ENCODE measurements at places on chromosomes 11 and 22.

- no peak for DNase-seq
Observed at GRCh38 chr11:130585545-130585944, 137.1 kb downstream of the ADAMTS15 start.

DNA sequence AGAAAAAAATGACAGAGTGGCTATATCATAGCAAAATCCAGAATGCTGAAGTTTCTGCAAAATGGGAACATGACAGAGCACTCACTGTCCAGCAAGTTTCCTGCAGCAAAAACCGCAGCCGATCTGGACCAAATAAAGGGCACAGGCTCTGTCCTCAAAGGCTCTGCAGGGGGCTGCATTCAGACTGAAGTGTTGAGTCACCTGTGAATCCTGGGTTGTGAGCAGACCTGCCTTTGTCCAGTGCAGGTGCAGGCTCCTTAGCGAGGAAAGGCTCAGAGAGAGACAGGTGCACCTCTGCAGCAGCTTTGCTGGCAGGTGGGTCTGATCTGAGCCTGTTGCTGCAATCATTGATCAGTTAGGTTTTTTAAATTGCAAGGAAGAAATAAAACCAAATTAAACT lies 29.3 kb upstream of the NFAM1 start:
- DNase-seq = peak; percentile 84

- DNase-seq = no peak
Observed at GRCh38 chr11:44814881-44815592, 88.3 kb downstream of the TSPAN18 start.

DNA sequence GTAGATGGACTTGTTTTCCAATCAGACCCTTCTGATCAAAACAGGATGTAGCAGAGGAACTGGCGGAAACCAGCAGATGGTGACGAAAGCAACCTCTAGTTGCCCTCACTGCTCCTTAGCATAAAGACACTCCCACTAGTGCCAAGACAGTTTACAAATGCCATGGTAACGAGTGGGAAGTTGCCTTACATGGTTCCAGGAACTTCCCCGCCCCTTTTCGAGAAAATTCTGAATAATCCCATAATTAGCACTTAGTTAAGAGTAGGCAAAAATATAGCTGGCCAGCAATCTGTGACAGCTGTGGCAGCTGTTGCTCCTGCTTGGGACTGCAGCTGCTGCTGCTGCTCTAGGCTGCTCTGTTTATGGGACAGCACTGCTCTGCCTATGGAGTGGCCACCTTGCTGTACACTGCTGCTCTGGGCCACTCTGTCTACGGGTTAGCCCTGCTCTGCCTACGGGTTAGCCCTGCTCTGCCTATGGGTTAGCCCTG lies 33.4 kb upstream of the SORL1 start:
- peak; percentile 17 for DNase-seq

GRCh38 chr11:46290598-46291309 lies 13.3 kb downstream of the CREB3L1 start:
- DNase-seq = no peak

DNA sequence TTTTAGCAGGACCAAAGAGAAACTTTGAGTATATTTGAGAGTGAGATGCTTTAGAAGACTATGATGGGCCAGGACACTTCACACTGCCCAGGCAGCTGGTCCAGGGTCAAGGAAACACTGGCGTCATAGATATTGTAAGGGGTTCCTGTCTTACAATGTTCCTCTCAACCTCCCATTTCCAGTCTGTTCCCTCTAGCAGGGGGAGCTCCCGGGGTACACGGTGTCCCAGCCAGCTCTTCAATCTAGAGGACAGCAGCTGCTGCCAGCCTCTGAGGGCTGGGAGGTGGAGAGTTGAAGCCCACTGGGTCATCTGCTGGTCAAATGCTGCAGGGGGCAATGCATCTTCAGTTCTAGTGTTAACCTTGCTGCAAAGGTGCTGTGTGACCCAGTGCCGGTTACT lies 40.7 kb upstream of the TIMP3 start:
- DNase-seq = no peak

DNA sequence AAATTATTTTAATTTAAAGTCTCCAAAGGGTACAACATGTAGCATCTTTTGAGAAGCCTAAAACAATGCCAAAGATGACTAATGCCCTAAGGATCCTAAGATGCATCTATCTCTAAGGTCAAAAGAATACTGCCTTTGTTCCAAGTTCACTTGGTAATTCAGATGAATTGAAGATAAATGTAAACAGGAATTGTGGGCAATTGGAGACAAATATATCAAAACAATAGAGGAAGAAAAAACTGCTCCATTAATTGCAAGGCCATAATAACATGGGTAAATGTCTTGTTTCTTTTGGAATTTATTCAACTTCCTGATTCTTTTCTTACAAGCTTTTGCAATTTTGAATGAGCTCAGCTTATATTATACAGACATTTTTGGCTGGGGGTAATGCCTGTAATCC lies 338.6 kb downstream of the TTC28 start:
- no peak for DNase-seq

DNA sequence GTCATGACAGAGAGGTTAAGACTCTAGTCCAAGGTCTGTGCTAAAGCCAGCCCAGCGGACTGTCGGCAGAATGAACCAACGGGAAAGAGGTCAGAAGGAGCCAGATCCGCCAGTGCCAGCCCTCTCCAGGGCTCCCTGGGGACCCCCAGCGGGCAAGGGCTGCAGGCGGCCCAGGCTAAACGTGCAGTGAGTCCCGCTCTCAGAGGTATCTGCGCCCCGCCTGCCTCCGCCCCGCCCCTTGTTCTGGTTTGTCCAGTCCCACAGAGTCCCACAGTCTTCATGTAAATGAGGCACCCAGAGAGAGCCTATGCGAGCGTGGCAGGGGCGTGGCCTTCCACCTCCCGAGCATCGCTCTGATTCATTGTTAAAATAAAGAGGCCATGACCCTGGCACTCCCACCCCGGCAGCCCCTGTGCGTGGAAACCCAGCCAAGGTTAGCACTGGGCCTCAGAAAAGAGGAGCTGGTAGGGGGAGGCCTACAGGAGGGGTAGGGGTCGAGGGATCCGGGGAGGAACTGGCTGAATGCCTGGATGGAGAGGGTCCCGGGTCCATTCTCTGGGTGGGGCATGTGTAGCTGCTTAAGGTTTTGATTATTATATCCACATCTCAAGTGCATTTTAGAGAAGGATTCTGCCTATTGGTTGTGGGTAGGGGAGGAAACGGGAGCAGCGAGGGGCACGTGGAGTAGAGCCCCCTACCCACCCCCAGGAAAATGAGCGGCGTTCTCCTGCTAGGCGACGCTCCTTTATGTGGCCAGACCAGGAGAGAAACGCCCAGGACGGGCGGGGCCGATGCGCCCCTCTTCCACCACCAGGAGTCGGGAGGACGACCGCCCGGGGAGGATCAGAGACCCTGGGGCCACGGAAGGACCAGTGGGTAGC lies at the start of gene TRIOBP:
Gene TRIOBP (plus strand): TSS at position 392 of the 881 bp plus-strand sequence. CDS start 4,318 bp downstream, outside the sequence.
- DNase-seq = peak; percentile 88

- no peak for DNase-seq
Observed at GRCh38 chr22:48857202-48857805, 970.4 kb downstream of the BRD1 start.

DNA sequence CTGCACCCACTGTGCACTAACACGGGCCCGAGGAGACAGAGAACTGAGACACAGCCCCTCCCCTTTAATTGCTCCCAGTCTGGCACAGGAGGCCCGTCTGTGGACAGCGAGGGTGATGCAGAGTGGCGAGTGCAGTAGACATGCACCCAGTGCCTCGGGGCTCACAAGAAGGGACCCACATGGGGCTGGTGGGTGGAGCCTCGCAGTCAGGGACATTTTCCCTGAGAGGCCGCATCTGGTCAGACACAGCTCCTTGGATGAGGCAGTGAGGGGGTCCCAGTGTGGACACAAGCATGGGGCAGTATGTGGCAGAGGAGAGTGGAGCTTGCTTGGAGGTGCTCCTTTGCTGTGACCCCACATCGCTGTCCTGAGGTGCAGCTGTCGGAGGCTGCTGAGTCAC lies 54.8 kb downstream of the SBF1 start:
- no peak for DNase-seq

DNA sequence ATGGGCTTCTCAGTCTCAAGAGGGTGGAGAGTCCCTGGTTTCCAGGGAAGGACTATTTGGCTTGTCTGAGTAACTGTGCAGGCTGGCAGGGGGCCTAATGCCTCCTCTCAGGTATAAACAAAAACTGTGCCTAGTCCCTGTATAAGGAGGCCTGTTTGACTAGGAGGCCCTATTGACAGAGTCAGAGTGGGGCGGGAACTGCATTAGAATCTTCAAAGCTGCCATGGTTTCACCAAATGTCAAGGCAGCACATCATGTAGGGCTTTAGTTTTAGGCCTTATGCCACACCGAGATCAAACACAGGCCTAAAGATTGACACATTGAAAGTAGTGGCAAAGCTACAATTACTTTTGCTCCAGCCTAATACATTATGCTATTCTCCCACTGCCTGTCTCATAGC lies 611.5 kb upstream of the B3GAT1 start:
- no peak for DNase-seq

GRCh38 chr11:35173011-35173511 lies 34.1 kb downstream of the CD44 start:
- no peak for DNase-seq

DNA sequence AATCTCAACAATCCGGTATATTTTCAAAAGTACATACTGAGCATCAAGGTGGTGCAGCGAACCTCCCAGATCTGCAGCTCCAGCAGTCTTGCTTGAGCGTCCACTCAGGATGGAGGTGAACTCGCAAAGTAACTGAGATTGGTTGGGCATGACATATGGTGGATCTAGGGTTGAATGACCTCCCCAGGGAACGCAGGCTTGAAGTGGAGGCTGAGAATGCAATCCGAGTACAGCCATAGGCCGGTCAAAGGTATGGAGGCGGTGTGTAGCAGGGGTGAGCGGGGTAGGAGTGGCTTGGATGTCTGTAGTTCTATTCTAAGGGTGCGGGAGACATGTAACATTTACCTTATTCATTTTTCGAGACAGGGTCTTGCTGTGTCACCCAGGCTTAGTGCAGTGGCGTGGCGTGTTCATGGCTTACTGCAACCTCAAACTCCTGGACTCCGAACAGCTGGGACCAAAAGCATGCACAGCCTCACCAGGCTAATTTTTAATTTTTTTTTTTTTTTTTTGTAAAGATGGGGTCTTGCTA lies 631 bp upstream of the C22orf39 start:
- peak; percentile 50 for DNase-seq

- no peak for DNase-seq
Observed at GRCh38 chr11:120102864-120103122, 35.1 kb downstream of the TRIM29 start.

DNA sequence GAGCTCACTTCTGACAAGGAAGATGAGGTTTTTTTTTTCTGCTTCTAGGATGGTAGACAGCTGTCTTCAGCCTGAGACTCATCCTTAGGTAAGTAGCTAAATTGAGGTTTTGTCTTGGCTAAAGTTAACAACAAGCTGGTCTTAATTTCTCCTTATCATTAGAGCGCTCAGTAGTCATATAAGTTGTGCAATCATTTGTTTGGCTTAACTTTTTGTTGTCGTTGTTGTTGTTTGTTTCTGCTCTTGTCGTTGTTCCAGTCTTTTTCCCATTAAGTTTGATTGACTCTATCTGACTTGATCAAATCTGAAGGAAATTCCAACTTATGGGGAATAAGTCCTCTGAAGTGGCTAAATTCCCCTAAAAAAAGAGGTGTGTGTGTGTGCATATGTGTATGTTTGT lies 33.0 kb downstream of the GLYATL2 start:
- DNase-seq = no peak

DNA sequence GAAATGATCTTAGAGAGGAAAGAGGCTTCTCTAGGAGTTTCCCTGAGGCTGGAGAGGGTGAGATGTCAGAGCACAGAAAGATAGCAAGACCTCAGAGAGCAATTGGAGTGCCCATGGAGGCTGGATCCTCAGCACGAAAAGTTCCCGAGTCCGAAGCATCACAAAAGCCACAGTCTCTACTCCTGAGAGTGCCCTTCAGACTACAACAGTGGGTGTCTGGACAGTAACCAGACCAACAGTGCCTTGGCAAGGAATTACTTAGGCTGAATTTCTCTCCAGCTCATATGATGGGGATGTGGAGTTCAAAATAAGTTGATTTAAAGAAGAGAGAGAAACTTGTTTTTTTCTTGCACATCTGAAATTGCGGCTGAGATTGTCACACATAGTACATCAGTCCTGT lies 31.9 kb upstream of the PSMA1 start:
- DNase-seq = no peak

DNA sequence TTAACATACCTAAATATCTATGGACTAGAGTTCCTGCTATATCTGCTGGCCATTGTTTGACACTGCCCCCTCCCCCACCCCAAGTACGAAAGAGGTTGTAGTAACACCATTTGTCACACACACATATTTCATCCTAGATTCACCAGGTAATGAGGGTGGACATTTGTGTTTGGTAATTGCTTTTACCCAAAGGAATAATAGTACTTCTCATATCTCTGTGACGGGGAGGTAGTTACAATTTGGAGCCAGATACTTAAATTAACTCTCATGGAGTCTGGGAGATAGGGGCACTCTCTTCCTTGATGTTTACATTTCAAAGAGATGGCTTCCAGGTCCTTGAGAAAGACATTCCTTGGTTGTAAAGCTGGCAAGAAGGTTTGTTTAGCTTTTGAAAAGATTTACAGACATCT lies 38.7 kb downstream of the REXO2 start:
- DNase-seq = no peak

DNA sequence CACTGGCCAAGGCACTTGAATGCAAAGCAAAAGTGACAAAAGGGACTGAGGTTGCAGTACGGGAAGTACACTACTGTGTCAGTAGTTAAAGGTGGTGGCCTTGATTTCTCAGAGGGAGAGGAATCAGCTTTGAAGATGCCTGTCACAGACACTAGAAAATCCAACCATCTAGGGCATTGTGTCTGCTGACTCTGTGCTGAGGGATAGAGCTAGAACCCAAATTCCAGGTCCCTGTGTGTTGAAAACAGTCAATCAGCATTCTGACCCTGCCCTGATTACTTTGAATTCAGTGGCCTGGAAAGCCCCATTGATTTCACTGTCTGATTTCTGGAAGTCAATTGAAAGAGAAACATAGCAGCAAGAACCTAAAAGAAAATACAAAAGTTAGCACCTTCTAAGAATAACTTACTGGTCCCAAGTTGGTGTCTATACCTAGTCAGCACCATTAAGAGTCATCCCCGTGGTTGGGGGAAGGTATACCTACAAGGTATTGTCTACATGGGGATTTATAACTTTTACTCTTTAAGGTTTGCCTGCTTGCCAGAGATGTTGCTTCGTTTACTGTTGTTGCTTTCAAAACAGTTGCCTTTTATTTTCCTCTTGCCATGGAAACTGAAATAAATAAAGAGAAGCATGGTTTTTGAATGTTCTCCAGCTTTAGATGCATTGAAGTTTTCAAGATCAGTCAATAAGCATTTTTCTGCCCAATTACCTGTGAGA lies 97.3 kb downstream of the PDHX start:
- DNase-seq = no peak
